Smooth muscle cell of the brain vasculature (primary cell): ENCODE measurements at places on chromosomes 11 and 22.

GRCh38 chr22:17319546-17319945, 49.7 kb upstream of the CECR2 start:
- DNase-seq, result no peak

- no peak for DNase-seq
Observed at GRCh38 chr11:122833846-122834464, 4.3 kb upstream of the CRTAM start.

DNA sequence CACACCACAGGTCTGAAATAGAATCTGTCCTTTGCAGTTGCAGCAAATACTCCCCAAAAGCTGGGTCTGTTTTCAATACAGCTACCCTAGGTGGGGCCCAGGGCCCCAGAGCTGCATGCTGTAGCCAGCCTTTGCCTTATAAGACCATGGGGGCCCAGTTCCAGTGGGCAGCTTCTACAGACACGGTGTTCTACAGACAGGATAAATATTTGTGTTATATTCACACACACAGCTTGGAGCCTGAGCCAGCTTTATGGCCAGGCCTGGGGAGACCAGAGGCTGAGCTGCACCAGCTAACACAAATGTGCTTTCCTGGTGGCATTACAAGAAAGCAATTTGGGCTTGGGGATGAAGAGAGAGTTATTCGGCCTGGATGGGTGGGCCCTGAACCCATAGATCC, 151.8 kb upstream of the NCAM1 start:
- no peak for DNase-seq

- no peak for DNase-seq
Observed at GRCh38 chr11:61883327-61883726, 8.0 kb downstream of the FADS3 start.
